ENCODE measurements at places on chromosomes 2 and 18.
A peak's percentile ranks its signal among the peaks of the same experiment; 100 is the strongest.

DNA sequence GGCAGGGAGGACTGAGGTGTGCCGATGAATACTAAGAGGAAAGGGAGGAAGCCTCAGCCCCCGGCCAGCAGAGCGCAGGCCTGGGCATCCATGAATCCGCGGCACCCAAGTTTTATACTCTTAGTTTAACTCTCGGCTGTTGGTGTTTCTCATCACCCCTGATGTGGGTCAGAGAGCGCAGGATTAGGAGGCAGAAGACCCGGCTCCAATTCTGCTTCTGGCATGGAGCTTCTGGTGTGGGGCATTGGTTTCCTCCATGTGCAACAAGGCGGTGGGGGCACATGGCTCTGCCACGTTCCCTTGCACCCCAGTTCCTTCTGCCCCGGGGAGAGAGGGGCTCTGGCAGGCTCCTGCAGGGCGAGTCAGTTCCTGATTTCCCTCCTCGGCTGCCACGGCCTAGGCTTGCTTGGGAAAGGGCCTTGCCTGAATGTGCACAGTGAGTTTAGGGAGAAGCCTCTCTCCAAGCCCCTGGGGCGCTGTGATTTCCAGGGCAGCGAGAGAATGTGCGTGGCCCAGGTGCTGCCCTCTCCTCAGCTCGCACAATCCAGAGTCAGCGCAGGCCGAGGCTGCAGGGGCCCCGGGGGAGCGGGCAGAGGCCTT lies 36.2 kb upstream of the DNMT3A start:
- no peak for DNase-seq

GRCh38 chr18:14075196-14075595 lies 57.0 kb downstream of the ZNF519 start:
- DNase-seq: no peak

GRCh38 chr2:120682654-120683053 lies 53.0 kb upstream of the GLI2 start:
- DNase-seq: no peak

- no peak for DNase-seq
Measured at GRCh38 chr2:15599994-15600393, 8.3 kb downstream of the DDX1 start.

DNA sequence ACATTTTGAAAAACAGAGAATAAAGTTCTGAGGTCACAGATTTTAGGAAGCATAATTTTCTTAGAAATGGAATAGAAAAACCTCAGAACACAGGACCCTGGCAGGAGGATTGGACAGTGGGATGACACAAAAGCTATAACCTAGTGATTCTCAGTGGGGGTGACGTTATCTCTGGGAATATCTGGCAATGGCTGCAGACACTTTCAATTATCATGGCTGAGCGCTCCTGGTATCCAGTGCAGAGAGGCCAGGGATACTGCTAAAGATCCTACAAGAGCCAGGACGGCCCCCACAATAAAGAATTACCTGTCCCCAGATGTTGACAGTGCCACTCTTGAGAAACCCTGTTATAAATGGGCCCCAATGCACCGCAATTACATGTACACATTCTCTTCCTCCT lies 117.2 kb upstream of the SPRED2 start:
- no peak for DNase-seq

DNA sequence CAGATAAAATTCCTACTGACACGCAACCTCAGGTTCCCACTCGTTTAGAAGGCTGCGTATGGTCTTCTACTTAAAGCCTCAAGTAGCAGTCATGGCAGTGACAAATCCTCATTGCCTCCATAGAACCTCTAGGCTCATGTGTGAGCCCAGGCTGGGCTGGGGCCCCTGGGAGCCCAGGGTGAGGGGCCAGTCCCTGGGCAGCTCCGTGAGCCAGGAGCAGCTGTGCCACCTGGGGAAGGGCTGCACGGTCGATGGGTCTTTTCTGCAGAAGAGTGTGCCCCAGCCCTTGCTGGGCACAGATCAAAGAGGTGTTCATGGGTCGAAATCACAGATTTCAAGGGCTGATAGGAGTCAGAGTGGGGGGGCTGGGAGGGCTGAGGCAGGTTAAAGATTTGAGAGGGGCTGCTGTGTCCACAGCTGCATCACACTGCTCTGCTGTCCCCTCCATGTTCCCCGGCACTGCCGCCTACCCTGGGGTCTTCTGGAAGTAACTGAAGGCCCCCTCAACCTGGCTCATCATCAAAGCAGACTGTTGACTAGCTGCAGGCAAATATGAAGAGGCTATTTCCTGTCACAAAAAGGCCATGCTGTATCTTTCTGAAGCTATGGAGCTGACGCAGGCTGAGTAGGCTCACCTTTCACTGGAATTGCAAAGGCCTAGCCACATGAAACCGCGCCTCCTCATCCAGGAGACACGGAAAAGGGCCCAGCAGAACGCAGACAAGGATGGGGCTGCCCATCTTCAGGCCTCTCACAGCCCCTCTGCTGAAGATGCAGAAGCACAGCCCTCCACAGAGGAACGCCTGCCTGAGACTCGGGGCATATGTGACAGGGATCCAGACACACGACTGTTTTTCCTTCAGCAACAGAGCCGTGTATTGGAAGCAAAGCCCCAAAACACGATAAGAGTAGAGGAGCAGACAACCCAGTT lies 35.7 kb upstream of the ALPP start:
- no peak for DNase-seq

GRCh38 chr2:21356086-21356856 lies 232.5 kb downstream of the TDRD15 start:
- no peak for DNase-seq

GRCh38 chr2:116819355-116819754 lies 995.1 kb upstream of the DDX18 start:
- no peak for DNase-seq

DNA sequence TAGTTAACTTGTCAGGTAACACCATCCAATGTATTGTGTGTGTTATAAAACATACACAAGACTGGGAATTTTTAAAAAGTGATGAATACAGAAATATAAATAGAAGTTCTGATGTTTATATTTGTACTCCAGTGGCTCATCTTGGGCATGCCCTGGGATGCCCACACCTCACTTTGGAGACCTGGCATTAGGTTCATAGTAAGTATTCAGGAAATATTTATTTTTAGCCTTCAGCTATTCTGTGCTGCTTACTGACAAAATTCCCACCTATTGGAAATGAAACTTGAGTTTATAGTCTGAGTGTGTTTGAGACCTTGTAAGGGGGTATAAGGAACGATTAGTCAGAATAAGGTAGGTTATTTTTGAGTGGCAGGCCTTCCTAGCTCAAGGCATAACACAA lies 67.5 kb downstream of the MYO1B start:
- DNase-seq: no peak

DNA sequence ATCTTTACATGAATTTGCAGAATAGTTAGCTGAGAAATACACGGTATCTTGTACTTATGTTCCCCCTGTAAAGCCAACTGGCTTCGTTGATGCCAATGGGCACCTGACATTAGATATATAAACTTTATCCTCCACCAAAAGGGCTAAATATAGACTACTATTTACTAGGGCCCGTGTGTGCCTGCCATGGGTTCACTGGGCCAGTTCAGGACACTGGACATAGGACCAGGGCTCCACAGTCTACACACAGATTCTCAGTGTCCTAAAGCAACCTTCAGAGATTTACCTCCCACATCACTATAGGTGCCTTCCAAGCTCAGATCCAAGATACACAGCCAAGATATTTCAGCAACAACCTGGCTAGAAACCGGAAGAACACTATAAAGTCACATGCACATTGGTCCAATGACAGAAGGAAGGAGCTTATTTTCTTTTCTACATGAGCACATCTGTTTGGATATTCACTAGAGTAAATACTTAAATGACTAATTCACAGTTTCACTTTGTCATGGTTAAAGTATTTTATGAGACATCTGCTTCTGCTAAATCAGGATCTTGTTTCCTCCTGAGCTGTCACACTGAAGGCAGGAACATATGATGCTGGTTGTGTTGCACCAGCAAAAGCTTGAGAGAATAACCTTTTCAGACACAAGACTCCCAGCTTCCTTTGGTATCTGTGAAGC lies 95.1 kb downstream of the MYO5B start:
- no peak for DNase-seq

GRCh38 chr18:10732990-10733389 lies 207.2 kb downstream of the NAPG start:
- no peak for DNase-seq

GRCh38 chr18:55012008-55012407 lies 52.7 kb upstream of the CCDC68 start:
- DNase-seq: no peak

- DNase-seq: no peak
Measured at GRCh38 chr18:80006724-80007123, 18.4 kb upstream of the TXNL4A start.

- DNase-seq: no peak
Measured at GRCh38 chr2:207317378-207317984, 151.7 kb upstream of the KLF7 start.

GRCh38 chr2:100140582-100140981 lies 1.8 kb downstream of the AFF3 start:
- no peak for DNase-seq

- no peak for DNase-seq
Measured at GRCh38 chr2:119544939-119545475, 758 bp downstream of the CFAP221 start.

GRCh38 chr2:67389286-67389685 lies 7.8 kb upstream of the ETAA1 start:
- DNase-seq: no peak

GRCh38 chr2:149863227-149863626 lies 275.7 kb upstream of the MMADHC start:
- DNase-seq: no peak

DNA sequence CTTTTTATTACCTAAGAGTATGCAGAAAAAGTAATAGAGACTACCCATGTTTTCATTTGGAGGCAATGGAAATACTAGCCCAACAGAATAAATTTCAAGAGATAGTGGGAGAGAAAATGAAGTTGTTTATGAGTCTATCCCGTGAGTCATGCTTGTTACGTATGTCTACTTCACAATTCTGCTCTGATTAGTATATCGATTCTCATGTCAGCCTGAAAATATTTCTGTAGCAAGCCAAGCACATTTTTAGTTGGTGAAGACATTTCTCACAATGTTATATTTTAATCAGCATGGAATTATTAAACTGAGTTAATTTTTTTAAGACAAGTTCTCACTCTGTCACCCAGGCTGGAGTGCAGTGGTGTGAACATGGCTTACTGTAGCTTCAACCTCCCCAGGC lies 346.1 kb downstream of the RPRM start:
- no peak for DNase-seq

DNA sequence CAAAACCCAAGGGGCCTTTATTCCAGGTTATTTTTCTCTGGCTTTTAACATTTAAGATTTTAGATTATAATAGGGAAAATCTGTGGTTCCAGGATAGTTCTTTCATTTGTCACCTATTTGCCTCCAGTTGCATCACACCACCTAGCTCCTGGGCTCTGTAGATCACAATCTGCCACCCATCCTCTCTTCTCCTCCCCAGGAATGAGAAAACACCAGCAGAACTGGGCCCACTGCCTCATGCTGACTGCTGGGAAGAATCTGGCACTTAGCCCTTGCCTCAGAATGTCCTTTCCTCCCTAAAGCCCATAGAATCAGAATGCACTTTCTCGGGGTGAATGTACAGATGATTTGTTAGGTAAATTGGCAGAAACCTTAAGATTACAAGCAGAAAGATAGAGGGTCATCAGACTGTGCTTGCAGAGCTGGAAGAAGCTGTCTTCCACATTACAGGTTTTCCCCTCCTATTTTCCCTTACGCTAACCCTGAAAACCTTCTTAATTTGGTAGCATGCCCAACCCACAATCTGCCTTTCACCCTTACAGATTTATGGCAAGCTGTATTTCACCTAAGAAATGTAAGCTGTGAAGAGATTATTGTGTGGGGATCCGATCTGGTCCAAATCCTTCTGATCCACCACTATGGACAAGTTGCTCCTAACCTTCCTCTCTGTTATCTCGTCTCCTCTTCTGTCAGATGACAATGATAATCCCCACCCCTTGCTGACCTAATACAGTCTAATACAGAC lies 72.6 kb downstream of the LRRC30 start:
- no peak for DNase-seq

GRCh38 chr2:24209389-24210105 lies 34.7 kb downstream of the FAM228A start:
- DNase-seq: no peak

- no peak for DNase-seq
Measured at GRCh38 chr2:10661846-10662245, 27.9 kb downstream of the NOL10 start.

DNA sequence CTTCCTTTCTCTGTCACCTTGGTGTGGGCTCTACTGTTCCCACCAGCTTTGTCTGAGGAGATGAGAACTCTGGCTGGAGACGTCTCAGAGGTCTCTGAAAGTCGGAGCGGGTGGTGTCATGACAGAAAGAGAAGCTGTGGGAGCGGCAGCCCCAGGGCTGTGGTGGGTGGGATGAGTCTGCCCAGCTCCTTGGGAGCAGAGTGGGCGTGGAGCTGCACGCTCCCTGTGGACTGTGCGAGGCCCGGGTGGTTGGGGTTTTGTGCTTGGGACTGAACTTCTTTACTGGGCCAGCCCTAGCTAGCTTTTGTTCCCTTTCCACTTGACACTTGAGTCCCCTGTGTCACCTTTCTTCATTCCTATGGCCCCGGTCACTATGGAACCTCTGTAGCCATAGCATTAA lies 10.4 kb downstream of the TOGARAM2 start:
- no peak for DNase-seq

GRCh38 chr2:1974397-1974796 lies 230.1 kb upstream of the PXDN start:
- DNase-seq: peak; percentile 51

DNA sequence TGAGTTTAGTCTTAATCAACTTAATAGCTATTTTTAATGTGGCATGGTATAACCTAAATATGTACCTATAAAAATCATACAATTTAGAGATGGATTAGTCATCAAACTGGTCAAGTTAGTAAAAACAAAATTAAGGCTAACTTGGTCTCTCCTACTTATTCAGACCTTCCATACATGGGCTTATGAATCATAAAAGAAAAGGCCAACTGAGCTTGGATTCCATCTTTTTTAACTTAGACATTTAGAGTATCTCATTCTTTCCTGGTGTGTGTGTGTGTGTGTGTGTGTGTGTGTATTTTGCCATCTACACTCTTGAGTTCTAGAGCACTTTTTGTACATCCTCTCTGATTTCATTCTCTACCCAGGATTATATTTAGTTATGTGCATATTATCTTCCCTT lies 637.5 kb downstream of the PLCL1 start:
- DNase-seq: no peak

- no peak for DNase-seq
Measured at GRCh38 chr18:26336572-26336971, 110.3 kb downstream of the TAF4B start.

- no peak for DNase-seq
Measured at GRCh38 chr18:9740071-9740470, 32.0 kb downstream of the RAB31 start.

DNA sequence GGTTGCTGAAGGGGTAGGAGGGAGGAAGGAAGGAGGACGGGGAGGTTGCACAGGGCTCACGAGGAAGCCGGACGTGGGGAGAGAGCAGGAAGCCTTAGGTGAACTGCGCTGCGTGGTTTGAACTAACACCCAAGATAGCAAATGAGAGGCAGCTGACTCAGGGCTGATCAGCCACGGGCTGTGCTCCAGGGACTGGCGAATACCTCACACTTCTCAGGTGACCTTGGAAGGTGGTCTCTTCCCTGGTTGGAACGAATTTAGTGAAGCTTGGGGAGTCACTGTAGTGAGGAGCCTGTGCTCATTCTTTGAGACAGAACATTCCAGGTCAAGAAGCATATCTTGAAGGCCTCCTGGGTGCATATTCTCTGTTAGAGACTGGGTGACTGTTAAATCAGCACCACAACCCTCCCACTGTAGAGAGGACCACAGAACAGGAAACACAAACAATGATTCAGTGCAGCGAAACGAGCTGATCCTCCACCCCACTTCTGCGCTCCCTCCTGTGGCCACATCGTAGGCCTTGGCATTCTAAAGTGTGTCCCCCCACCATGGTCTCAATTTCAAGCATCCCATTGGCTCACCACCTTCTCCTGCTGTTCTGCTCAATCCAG lies 33.8 kb downstream of the TOGARAM2 start:
- no peak for DNase-seq

All from muscle of arm (tissue), 14 donors.